Left cardiac atrium (tissue), 4 donors: ENCODE measurements at places on chromosomes 5 and 9.

DNA sequence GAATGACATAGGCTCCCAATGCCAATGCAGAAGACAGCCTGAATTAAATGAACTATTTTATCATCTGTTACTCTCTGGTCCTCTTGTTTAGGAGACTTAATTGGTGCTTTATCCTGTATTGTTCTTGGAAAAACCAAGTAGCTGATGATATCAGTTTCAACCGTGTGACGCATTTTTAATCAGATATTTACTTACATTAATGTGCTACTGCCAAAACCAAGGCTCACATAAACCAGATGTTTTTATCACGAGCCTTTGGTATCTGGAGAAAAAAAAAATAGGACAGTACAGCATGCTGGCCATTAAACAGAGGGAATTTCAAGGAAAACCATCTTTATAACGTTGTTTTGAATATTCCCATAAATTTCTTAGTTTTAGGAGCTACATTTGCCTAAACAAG lies 90.1 kb downstream of the ICE1 start:
- no peak for DNase-seq

GRCh38 chr9:70493029-70493428 lies 78.6 kb upstream of the KLF9 start:
- no peak for DNase-seq

DNA sequence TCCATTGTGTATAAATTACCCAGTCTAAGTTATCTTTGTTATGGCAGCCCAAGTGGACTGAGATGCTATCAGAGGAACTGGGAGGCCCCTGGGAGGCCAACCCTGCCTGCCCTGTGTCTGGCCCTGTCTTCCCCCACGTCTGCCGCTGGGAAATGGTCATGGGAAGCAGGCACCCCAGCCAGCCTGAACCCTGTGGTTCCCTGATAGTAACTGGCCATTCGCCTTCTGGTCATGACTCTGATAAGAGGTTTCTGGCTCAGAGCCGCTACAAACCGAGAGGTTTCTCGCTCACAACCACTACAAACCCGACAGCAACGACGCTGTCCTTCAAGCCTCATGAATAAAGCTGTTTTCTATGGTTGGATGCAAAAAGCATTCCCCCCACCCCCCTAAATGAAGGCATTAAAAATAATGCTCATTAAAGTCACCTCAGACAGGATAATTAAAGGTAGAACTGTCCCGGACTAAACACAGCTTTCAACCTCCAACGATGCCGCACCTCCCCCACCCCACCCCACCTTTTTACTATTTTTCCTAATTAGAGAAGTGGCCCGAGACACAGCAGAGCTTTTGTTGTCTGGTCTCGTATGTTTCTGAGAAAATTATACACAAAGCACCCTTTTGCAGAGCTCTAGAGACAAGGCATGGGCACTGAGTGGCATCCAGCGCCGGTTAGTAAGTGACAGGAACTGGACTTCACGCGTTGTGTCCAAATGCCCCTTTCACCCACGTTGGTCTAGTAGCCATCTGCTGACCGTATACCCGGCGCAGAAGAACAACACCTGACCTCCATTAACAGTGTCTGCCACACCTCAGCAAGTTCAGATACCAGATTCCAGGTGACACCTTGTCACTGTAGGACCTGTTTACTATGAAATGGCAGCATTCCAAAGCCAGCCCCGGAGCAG lies 140.8 kb downstream of the COL23A1 start:
- DNase-seq = peak; percentile 82

GRCh38 chr5:97119007-97119390 lies 23.4 kb downstream of the LIX1 start:
- DNase-seq = no peak

DNA sequence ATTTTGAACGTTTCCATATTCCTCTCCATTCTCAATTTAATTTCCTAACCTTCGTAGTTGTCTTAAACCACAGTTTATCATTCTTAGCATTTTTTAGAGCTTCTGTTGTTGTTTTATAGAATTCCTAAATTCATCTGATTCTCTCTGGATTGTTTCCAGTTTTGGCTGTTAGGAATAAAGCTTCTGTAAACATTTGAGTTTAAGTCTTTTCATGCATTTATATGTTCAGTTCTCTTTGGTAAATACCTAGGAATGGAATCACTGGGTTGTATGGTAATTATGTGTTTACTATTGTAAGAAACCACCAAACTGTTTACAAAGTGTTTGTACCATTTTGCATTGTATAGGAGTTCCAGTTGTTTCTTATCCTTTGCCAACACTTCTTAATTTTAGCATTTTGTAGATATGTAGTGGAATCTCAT lies 29.7 kb downstream of the GPR21 start:
- DNase-seq = no peak

GRCh38 chr5:58013542-58014258 lies 446.2 kb downstream of the PLK2 start:
- no peak for DNase-seq

DNA sequence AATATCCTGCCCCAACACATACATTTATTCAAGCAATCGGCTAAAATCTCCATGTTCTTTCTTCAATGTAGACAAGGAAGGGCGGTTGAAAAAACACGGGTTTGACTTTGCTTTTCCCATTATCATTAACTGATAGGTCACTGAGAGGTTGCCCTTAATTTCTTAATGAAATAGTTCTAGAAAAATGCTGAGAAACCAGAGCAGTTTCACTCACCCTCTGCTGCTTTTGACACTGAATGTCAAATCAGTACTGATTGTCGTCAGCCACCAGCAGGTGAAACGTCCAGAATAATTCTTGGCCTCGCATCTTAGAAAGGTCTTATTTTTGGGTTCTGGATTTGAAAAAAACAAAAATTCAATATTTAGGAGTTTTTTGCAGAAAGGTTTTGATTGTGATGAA lies 8.1 kb downstream of the IL12B start:
- no peak for DNase-seq

- DNase-seq = no peak
These were observed 297.2 kb downstream of the DRD1 start for GRCh38 chr5:175146733-175147132.

DNA sequence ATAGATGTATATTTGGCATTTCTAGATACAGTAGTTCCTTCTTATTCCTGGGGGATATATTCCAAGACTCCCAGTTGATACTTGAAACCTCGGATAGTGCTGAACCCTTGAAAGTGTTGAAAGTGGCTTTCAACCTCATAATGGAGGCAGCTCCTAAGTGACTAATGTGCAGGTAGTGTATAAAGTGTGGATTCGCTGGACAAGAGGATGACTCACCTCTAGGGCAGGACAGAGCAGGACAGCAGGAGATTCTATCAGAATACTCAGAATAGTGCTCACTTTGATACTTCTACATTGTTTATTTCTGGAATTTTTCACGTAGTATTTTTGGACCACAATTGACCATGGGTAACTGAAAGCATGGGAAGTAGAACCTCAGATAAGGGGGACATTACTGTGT lies 1138.9 kb upstream of the WWC1 start:
- DNase-seq = no peak

DNA sequence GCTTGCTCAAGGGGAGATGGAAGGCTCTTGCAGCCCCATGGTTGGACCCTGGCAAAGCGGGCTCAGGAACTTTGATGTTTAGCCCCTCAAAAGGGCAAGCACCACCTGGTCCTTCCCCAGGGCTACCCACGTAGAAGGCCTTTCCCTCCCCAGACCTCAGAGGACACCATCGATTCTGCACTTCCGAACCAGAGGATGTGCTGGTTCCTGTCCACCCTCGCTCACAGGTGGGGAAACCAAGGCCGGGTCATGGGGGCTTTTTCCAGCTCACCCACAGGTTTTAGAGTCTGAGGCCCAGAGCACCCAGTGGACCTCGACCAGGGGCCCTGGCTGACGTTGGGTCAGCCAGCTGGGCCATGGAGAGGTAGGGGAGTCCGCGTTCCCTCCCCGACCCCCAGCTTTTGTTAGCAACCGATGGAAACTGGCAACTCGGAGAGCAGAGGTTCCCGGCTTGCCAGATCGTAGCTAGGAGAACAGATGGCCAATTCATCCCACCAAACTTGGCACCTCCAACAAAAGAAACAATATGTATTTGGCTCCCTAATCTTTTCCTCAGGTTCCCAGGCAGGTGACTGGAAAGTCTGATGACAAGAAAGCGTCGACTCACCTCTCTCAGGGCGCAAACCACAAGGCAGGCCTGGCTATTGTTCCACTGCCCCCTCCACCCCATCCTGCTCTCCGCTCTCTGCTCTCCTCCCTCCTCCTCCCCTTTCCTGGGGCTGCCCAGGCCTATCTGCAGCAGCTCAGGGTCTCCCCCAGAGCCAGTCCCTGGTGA lies 167.6 kb upstream of the SMIM23 start:
- no peak for DNase-seq

- DNase-seq = peak; percentile 74
These were observed 47.8 kb upstream of the PSD2 start for GRCh38 chr5:139747583-139748504.

GRCh38 chr9:92315456-92315855 lies 9.7 kb downstream of the NOL8 start:
- DNase-seq = no peak

DNA sequence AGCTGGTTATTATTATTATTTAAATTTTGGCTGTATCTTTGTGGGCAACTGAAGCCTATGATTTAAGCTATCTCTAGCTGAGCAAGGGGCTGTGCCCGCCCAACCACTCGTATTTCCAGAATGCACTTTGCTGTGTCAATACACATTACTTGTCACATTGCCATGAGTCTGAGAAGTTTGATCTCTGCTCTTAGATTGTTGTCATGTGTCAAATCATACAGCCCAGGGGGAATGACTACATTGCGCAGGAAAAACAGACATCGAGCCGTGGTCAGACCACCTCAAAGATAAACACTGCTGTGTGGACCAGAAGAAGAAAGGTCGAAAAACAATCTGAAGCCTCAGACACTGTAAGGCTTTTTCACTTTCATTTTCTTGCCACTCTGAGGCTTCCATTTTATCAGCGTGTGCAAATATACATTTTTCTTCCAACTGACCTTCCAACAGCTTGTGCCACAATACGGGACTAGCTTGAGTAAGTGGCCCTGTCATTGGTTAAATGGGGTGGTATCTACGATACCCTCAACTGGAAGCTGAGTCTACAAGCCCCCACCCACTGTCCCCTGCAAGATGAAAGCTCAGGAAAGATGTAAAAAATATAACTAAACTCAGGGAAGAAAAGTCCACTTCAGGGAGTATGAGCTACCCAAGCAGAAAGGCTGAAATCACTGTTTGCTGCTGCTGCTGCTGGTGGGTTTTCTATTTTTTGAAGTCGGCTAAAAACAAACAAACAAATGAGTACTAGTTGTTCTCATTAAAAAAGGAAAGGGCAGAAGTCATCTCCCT lies 603.0 kb downstream of the BNC2 start:
- no peak for DNase-seq

GRCh38 chr5:126680191-126680817 lies 79.6 kb downstream of the PHAX start:
- no peak for DNase-seq

GRCh38 chr5:11143456-11144267 lies 382.6 kb upstream of the DAP start:
- no peak for DNase-seq

- no peak for DNase-seq
These were observed 155.7 kb upstream of the ADAMTS16 start for GRCh38 chr5:4984461-4984860.

DNA sequence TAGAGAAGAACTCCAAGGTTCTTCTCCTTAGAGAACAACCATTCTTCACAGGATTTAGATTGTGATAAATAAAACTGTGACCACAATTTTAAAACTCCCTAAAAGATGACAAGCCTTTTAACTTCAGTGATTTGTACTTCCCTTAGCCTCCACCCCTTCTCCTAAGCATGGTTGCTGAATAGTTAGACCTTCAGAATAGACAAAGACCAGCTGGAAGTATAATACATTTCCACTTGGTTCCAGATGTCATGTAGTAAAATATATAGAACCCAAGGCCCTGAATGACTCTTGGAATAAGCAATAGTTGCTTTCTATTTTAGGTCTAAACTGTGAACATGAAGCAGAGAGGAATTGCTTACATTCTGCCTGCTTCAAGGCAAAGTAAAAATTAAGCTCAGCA lies 208.7 kb downstream of the ARRDC3 start:
- DNase-seq = no peak

DNA sequence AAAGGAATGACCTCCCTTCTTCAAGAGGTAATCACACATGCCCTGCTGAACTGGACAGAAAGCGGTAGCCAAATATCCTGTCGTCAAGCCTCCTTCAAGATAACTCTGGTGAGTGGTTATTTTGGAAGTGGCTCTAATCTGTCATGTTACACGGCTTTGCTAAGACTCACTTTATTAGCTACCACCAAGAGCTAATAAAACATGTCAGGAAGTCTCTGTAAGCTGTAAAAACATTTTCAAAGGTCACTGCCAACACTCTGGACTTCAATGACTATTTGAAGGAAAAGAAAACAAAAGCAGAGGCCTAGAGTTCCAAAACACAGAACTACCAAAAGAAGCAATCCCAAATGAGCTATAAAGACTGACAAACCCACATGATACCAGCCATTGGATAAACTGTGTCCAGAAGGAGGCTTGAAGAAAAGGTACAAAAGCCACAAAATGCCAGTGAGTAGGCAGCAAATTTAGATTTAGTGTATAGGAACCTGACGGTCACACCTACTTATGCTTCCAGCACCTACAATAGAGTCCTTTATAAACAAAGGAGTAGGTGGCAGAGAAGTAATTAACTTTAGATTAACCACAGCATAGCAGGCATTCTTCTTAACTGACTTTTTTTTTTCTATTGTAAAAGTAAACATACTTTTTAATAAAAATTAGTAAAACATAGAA lies 97.3 kb upstream of the EQTN start:
- no peak for DNase-seq

DNA sequence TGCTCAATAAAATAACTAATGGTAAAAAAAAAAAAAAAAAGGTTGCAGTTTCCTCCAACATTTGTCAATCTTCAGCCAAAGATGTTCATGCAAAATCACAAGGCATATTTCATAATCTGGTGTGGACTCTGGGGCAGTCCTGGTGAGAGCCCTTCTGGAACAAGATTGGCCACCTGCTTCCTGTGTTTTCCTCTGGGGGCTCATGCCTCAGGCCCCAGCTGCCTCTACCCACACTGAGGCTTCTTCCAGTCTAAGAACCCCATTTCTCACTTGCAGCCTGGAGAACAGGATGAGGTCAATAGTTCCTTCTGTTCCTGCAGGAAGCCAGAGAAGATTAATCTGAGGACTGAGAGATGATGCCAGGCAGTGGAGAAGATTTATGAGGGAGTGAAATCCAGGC lies 492.6 kb upstream of the BRINP1 start:
- no peak for DNase-seq

GRCh38 chr5:138455232-138455930 lies 9.9 kb upstream of the EGR1 start:
- peak; percentile 15 for DNase-seq

GRCh38 chr5:55852503-55852902 lies 1.3 kb downstream of the IL31RA start:
- DNase-seq = no peak
